ENCODE measurements at places on chromosomes 3 and 15.

GRCh38 chr3:159902546-159903314 is 85.9 kb upstream of the IL12A start:
- DNase-seq: no peak

DNA sequence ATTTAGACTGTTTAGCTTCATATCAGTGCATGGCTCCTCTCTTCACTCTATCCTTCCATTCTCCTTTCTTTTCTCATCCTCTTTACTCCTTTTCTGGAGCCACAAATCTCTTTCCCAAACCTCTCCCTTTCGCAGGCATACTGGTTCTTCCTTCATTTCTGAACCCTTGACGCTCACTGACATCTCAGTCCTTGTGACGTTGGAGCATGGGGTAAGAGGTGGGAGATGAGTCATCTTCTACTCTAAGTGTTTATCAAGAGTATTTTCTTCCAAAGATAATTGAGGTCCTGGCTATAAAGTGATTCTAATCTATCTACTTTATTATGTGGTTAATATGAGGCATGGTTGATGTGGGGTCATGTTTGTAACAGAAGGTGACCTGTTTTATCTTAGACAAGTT is 414.2 kb downstream of the AGBL1 start:
- DNase-seq: no peak

GRCh38 chr3:13716540-13717221 is 163.2 kb downstream of the WNT7A start:
- DNase-seq: no peak

- no peak for DNase-seq
These were observed 78.3 kb upstream of the CDIN1 start for GRCh38 chr15:36501063-36501678.

DNA sequence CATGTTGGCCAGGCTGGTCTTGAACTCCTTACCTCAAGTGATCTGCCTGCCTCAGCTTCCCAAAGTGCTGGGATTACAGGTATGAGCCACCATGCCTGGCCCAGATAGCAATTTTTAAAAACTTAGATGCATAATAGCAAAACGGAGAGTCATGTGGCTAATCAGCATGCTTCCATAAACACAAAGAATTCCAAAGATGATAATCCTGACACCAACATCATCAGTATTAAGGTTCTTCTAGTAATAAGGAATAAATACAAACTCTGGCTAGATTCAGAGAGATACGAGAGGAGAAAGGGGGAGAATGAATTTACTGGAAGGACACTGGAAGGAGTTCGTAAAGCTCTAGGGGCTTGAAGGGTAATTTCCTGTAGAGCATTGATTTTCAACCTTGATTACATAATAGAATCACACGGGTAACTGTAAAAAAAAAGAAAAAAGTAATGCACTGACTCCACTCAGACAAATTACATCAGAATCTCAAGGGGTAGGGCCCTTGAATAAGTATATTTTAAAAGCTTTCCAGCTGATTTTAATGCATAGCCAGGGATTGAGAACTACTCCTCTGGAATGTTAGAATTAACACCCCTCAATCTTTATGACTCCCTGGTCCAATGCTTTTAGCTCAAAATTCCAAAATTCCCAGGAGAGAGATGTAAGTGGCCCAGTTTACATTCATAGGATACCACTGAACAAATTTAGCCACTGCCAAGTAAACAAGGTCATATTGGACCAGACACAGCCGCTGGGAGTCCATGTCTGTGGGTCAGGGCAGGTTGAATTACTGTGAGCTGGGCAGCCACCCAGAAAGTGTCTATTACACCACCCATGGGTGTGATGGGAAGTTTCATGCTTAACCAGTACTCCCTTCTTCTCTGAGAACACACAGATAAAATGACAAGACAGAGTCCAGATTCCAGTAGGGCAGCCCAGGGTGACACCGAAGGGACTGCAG is 243.9 kb downstream of the TBL1XR1 start:
- DNase-seq: no peak

DNA sequence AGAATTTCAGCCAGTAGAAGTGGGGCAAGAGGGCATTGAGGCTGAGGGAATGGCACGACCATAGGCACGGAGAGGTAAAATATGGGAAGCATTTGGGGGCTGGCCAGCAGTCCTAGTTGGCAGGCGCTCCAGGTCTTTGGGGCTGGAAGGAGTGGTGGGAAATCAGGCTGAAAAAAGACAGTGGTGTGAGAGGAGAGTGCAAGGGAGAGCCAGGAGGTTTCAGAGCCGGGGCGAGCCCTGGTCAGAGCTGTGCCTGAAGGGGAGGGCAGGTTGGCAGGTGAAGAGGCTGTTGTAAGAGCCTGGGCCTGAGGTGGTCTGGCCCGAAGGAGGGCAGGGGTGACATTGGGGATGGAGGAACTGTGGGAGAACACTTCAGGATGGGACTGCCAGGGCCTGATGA is 1.6 kb upstream of the IDH3A start:
- DNase-seq: no peak

GRCh38 chr15:98838387-98839259 is 169.0 kb downstream of the PGPEP1L start:
- no peak for DNase-seq

All from activated CD4-positive, alpha-beta T cell treated with anti-CD3 and anti-CD28 coated beads, Interleukin-2, amount 50 U/mL, for 4 hours (primary cell).